Cardiac muscle cell (in vitro differentiated cells and primary cell): ENCODE measurements at places on chromosomes 4 and X. TPM values are rescaled to one million over a fixed set of nuclear protein-coding genes. Genes with fewer than 3 reads are reported as not detected.

The CTAG1A gene
- not detected in 2 replicates for total RNA-seq

The PLA2G12A gene
- total RNA-seq = 35.9 and 52.5 TPM in 2 replicates

The GAGE12H gene
- total RNA-seq = not detected in 2 replicates

The MGARP gene
- total RNA-seq = 2.8 and 3.0 TPM in 2 replicates

DNA sequence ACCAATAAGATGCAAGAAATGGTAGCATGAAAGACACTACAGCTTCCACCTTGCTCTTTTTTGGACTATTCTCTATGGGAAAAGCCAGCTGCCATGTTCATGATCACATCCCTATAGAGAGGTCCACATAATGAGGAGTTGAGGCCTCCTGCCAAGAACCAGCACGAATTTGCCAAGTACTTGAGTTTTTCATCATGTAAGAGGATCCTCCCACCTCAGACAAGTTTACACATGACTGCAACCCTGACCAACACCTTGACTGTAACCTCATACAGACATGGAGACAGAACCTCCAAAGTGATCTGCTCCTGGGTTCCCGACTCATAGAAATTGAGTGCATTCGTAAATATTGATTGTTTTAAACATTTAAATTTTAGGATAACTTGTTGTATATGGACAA lies 135.2 kb upstream of the TSPAN5 start:
- H3K4me3 ChIP-seq = no peak overlapping the region
- H3K27ac ChIP-seq = no peak overlapping the region
- no peak for DNase-seq

DNA sequence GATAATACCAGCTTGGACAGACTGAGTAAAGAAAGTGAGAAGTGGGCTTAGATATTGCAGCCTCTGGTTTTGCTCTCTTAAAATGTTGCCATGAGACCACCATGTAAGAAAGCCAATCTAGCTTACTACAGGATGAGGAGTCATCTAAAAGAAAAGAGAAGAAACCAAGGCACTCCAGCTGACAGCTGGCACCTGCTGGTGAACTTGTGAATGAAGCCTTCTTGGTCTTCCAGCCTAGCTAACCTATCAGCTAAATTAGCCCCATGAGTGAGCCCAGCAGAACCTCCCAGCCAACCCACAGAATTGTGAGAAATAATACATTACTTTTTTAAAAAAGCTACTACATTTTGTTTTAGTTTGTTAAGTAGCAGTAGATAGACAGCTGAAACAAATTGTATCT lies 154.5 kb upstream of the QRFPR start:
- no peaks in the 10 kb centered on the region for H3K36me3 ChIP-seq
- H3K4me1 ChIP-seq = no peaks in the 10 kb centered on the region
- DNase-seq = no peak
- no peaks in the 10 kb centered on the region for H3K27me3 ChIP-seq
- H3K27ac ChIP-seq = no peak overlapping the region
- no peak overlapping the region for H3K4me3 ChIP-seq

GRCh38 chr4:146638333-146638785 lies 334 bp upstream of the POU4F2 start:
- no peak for DNase-seq
- H3K4me3 ChIP-seq = peak overlapping the region; percentile 36
- peaks cover 12% of the 10 kb centered on the region for H3K4me1 ChIP-seq
- H3K36me3 ChIP-seq = no peaks in the 10 kb centered on the region
- no peak overlapping the region for H3K27ac ChIP-seq
- H3K27me3 ChIP-seq = peaks cover 99% of the 10 kb centered on the region

DNA sequence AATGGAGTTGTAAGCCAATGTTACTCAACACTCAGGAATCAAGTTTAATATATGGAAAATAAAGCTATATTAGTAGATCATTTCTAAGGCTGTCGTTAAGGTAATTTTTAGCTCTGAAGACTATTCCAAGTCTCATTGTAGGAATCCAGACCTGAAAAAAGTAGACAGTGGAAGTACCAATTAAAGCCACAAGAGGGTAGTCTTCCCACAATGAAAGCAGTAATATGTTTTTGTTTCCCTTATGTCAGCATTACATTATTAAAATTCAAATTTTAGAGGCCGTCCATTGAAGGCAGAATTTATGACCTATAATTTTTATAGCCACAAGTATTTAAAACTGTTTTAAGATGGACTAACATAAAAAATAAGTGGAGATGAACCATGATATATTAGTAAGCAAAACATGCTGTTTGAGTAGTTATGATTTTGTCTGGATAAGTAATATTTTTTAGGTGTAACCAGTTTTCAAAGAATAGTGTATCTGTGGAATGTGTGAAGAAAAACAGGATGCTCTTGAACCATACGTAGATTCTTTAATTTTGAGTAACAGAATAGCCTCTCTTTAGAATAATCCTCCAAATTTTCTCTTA lies 372.6 kb upstream of the TECRL start:
- no peak overlapping the region for H3K27ac ChIP-seq
- no peaks in the 10 kb centered on the region for H3K27me3 ChIP-seq
- H3K4me1 ChIP-seq = no peaks in the 10 kb centered on the region
- H3K4me3 ChIP-seq = no peak overlapping the region
- DNase-seq = peak; percentile 35
- H3K36me3 ChIP-seq = no peaks in the 10 kb centered on the region

- peak; percentile 89 for DNase-seq
- H3K27me3 ChIP-seq = no peaks in the 10 kb centered on the region
- H3K27ac ChIP-seq = no peak within 1 kb of the TSS
- peaks cover 4% of the 10 kb centered on the region for H3K4me1 ChIP-seq
- H3K36me3 ChIP-seq = no peaks in the 10 kb centered on the region
- peak within 1 kb of the TSS; percentile 39 for H3K4me3 ChIP-seq
Observed at GRCh38 chr4:174828845-174829701, at the start of gene GLRA3. TSS of gene GLRA3 (minus strand) at chr4:174829247. CDS start at chr4:174828811, 436 bp downstream.

DNA sequence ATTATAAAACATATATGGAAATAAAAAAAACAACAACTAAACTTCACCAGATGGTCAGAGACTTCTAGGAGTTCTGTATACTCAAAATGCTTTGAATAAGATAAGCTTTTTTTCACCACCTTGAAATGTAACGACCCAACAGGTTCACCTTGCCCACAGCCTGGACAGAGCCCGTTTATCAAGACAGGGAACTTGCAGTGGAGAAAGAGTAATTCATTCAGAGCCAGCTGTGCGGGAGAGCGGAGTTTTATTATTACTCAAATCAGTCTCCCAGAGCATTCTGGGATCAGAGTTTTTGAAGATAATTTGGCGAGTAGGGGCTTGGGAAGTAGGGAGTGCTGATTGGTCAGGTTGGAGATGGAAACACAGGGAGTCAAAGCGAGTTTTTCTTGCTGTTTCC lies 38.5 kb downstream of the AGA start:
- no peaks in the 10 kb centered on the region for H3K27me3 ChIP-seq
- peaks cover 6% of the 10 kb centered on the region for H3K4me1 ChIP-seq
- no peak for DNase-seq
- H3K36me3 ChIP-seq = no peaks in the 10 kb centered on the region
- H3K27ac ChIP-seq = no peak overlapping the region
- no peak overlapping the region for H3K4me3 ChIP-seq

DNA sequence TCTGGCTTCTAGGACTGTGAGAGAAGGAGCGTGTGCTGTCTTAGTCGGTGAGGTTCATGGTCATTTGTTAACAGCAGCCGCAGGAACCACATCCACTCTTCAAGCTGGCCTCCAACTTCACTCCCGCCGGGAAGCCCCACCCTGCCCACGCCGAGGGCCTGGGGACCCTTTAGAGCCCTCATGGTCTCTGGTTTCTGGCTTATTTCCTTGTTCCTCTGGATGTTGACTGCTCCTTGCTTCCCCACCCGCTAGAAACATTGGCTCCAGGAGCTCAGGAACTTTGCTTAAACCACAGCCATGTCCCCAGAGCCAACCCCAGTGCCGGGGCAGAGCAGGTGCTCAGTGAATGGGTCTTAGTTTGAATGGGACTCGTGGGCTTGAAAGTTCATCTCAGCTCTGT lies 40.8 kb downstream of the HTRA3 start:
- no peak for DNase-seq
- H3K27me3 ChIP-seq = no peaks in the 10 kb centered on the region
- H3K4me3 ChIP-seq = no peak overlapping the region
- H3K36me3 ChIP-seq = no peaks in the 10 kb centered on the region
- peaks cover 4% of the 10 kb centered on the region for H3K4me1 ChIP-seq
- no peak overlapping the region for H3K27ac ChIP-seq

DNA sequence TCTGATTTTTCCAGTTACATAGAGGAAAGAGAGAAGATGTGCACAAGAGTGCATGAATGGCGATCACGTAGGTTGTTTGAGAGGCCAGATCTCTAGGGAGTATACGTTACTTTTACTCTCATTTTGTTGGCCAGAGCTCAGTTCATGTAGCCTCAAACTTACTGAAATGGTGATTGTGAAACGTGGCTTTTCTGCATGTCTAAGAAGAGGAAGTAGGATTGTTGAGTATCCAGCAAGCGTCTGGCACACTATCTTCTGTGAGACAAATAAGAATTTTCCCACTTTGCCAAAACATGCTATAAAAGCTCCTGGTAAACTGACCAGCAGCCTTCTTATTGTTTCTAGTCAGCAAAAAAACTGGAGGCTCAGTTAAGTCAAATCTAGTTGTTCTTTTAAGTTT lies 264.5 kb upstream of the EMCN start:
- no peak overlapping the region for H3K4me3 ChIP-seq
- H3K27ac ChIP-seq = no peak overlapping the region
- H3K4me1 ChIP-seq = no peaks in the 10 kb centered on the region
- no peaks in the 10 kb centered on the region for H3K27me3 ChIP-seq
- H3K36me3 ChIP-seq = no peaks in the 10 kb centered on the region
- no peak for DNase-seq

DNA sequence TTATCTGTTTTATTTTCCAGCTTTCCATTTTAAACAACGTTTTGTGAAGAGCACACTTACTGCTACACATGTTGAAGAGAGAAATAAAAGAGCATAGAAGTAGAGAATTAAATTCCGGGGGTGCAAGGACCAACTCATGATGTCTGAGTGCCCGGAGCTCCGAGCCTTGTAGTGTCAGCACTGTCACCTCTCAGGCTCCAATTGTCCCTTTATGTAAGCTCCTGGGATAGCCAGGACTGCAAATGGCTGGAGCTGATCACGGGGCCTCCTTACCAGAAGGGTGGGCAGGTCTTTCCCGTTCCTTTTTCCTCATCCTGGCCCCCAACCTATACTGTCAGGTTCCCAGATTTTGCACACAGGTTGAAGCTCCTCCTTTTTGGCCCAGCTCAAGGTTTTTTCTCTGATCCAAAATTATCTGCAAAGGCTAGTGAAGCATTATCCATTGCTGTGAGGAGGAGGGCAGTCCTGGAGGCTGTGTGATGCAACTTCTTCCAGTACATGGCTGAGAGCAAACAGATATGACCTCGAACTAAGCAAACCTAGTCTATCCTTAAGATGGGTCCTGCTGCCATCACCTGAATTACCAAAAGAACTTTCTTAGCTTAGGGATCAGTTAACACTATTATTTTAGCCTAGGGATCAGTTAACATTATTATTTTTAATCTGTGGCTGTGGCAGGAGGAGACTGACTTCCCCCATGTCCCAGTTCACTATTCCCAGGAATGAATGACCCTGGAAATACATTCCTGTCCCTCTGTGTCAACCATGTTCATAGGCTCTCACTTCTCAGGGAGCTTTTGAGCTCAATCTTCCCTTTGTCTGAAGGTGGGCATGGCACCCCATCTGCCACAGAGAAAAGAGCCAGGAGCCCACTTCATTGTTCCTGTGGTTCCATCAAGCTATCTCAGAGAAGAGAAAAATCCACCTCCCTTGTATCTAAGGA lies at the start of gene FGG:
Gene FGG (minus strand): TSS at position 185 of the 943 bp plus-strand sequence. CDS start 47 bp downstream, at position 138.
- H3K27me3 ChIP-seq = no peaks in the 10 kb centered on the region
- no peaks in the 10 kb centered on the region for H3K4me1 ChIP-seq
- H3K27ac ChIP-seq = no peak within 1 kb of the TSS
- no peaks in the 10 kb centered on the region for H3K36me3 ChIP-seq
- DNase-seq = no peak

DNA sequence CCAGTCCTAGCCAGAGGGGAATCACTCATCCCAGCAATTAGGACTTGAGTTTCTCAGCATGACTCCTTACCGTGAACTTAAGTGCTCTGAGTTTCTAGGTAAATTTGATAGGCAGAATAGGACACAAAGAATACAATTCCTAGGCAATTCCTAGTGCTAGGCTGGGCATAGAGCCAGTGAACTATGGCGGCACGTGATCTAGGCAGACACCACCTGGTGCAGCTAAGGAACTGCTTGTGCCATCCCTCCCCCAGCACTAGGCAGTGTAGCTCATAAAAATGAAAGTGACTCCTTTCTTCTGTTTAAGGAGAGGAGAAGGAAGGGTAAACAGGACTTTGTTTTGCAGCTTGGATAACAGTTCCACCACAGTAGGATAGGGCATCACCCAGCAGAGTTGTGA lies 736.3 kb upstream of the PCDH7 start:
- no peaks in the 10 kb centered on the region for H3K4me1 ChIP-seq
- no peak overlapping the region for H3K27ac ChIP-seq
- H3K27me3 ChIP-seq = no peaks in the 10 kb centered on the region
- no peak overlapping the region for H3K4me3 ChIP-seq
- no peak for DNase-seq
- H3K36me3 ChIP-seq = no peaks in the 10 kb centered on the region

DNA sequence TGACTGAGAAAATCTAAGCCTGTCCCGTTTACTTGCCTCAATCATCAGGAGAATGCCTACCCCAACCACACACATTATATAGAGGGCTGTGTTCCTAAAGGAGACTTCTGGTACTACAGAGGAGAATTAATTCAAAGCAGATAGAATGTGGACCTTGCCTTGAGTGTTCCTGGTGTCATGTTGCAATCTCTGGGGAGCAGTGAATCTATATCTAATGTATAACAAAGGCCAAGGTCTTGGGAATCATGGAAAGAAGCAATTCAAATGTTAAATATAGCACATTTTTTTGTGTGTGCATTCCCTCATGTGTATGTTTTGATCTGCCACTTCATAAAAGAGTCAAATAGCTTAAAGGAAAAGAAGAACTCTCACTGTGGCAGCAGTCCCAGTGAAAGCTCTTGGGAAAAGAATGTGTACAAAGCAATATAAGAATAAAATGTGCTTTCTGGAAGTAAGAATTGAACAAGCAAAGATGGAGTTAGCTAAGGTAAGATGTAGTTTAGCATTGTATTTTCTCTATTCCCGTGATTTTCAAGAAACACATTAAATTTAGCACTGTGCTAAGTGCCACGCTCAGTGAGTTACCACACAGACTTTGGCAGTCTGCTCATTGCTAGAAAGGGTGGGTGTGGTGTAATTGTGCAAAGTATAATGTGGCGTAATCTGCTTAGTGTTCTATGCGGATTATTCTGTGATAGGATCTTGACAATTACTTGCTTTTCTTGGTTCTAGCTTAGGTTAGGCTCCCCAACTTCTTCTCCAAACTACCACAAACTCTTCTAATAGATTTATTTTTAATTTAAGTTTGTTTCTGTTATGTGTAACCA lies 13.7 kb downstream of the ADH6 start:
- H3K27ac ChIP-seq = no peak overlapping the region
- H3K4me1 ChIP-seq = no peaks in the 10 kb centered on the region
- DNase-seq = peak; percentile 89
- H3K4me3 ChIP-seq = no peak overlapping the region

- no peaks in the 10 kb centered on the region for H3K36me3 ChIP-seq
- no peak overlapping the region for H3K27ac ChIP-seq
- DNase-seq = no peak
- H3K4me3 ChIP-seq = no peak overlapping the region
Observed at GRCh38 chr4:52968691-52969090, 106.6 kb downstream of the RASL11B start.
